ENCODE measurements at places on chromosomes 5 and 9. TPM values are rescaled to one million over a fixed set of nuclear protein-coding genes. Genes with fewer than 3 reads are reported as not detected.

SCGB3A2 gene
- not detected for total RNA-seq

CAVIN4 gene
- total RNA-seq: 172 TPM

TNPO1 gene
- total RNA-seq: 111 TPM

FOXI1 gene
- total RNA-seq: not detected

IFNA14 gene
- not detected for total RNA-seq

PCDHA1 gene
- total RNA-seq: not detected

LCN2 gene
- 2.1 TPM for total RNA-seq

WNK2 gene
- total RNA-seq: 4.7 TPM

CTNND2 gene
- total RNA-seq: 0.52 TPM

EGFL7 gene
- 51.7 TPM for total RNA-seq

PCDHGB3 gene
- total RNA-seq: 3.1 TPM

SLC46A2 gene
- total RNA-seq: under 0.01 TPM

CATSPER3 gene
- 0.52 TPM for total RNA-seq

CSF1R gene
- total RNA-seq: 31.3 TPM

KIF4B gene
- under 0.01 TPM for total RNA-seq

PPIP5K2 gene
- 38.6 TPM for total RNA-seq

CDC20B gene
- not detected for total RNA-seq

TGFBI gene
- 204 TPM for total RNA-seq

PAX5 gene
- total RNA-seq: not detected

LHX2 gene
- total RNA-seq: under 0.01 TPM

GAPT gene
- total RNA-seq: not detected

IFNB1 gene
- total RNA-seq: not detected

TLR4 gene
- 8.9 TPM for total RNA-seq

GRXCR2 gene
- not detected for total RNA-seq

SMIM33 gene
- not detected for total RNA-seq

DRD1 gene
- not detected for total RNA-seq

CCIN gene
- total RNA-seq: 1.0 TPM

SMIM32 gene
- under 0.01 TPM for total RNA-seq

LOX gene
- 50.1 TPM for total RNA-seq

INSYN2B gene
- total RNA-seq: not detected

TSSK1B gene
- total RNA-seq: not detected

TAS2R1 gene
- not detected for total RNA-seq

HMCN2 gene
- total RNA-seq: 12.5 TPM

OBP2B gene
- total RNA-seq: not detected

LHX3 gene
- total RNA-seq: not detected

STOML2 gene
- total RNA-seq: 93.9 TPM

CCNI2 gene
- not detected for total RNA-seq

NEUROG1 gene
- not detected for total RNA-seq

PCDHGB4 gene
- 4.7 TPM for total RNA-seq

GPRIN1 gene
- 0.52 TPM for total RNA-seq

SLC25A2 gene
- 0.52 TPM for total RNA-seq

SMU1 gene
- 30.3 TPM for total RNA-seq

ACOT12 gene
- total RNA-seq: 0.52 TPM

S100Z gene
- total RNA-seq: not detected

LEAP2 gene
- total RNA-seq: 2.1 TPM

C5orf34 gene
- 3.7 TPM for total RNA-seq

PKD2L2 gene
- 2.6 TPM for total RNA-seq

GNPDA1 gene
- total RNA-seq: 25.1 TPM

LRRTM2 gene
- 0.52 TPM for total RNA-seq

DENND4C gene
- 74.6 TPM for total RNA-seq

SPRY4 gene
- total RNA-seq: 6.3 TPM

Data from skeletal muscle tissue (tissue), 5 donors.